ENCODE measurements at places on chromosomes 6 and 20. TPM values are rescaled to one million over a fixed set of nuclear protein-coding genes. Genes with fewer than 3 reads are reported as not detected.

DNA sequence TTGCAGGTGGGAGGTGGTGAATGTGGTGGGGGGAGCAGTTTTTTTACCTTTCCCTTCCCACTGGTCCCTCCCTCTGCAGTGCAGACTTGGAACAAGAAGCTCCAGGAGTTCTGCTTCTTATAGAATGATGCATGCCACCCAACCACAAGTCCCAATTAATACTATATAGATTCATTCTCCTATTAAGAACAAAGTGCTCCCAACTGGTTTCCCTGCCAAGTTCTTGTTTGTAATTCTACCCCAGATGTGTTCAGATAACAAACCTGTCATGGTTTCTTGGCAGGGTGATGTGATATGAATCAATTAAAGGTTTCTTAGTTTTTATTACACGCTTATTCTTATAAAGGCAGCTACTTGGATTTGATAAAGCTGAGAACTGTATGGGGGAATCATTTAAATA, 23.9 kb downstream of the HDDC2 start:
- no peak overlapping the region for H3K27ac ChIP-seq
- no peaks in the 10 kb centered on the region for H3K27me3 ChIP-seq
- peaks cover 39% of the 10 kb centered on the region for H3K36me3 ChIP-seq
- no peak overlapping the region for H3K4me3 ChIP-seq

PBOV1 gene
- total RNA-seq, result not detected

- no peak for DNase-seq
- no peaks in the 10 kb centered on the region for H3K27me3 ChIP-seq
- H3K4me1 ChIP-seq, result peaks cover 4% of the 10 kb centered on the region
Measured at GRCh38 chr6:80165143-80165542, 58.7 kb downstream of the BCKDHB start.

- H3K4me1 ChIP-seq, result peaks cover 3% of the 10 kb centered on the region
- no peak overlapping the region for H3K4me3 ChIP-seq
Measured at GRCh38 chr6:34146801-34147592, 1.1 kb upstream of the GRM4 start.

- no peak overlapping the region for H3K4me3 ChIP-seq
- H3K27me3 ChIP-seq, result peaks cover 48% of the 10 kb centered on the region
- H3K4me1 ChIP-seq, result peaks cover 9% of the 10 kb centered on the region
- H3K36me3 ChIP-seq, result no peaks in the 10 kb centered on the region
- no peak overlapping the region for H3K27ac ChIP-seq
Measured at GRCh38 chr6:40482532-40482931, 104.6 kb downstream of the LRFN2 start.

PTCRA gene
- total RNA-seq, result not detected

ECT2L gene
- not detected for total RNA-seq
